Cortex of kidney (tissue), 1 donor: ENCODE measurements at places on chromosomes 6 and 20.

DNA sequence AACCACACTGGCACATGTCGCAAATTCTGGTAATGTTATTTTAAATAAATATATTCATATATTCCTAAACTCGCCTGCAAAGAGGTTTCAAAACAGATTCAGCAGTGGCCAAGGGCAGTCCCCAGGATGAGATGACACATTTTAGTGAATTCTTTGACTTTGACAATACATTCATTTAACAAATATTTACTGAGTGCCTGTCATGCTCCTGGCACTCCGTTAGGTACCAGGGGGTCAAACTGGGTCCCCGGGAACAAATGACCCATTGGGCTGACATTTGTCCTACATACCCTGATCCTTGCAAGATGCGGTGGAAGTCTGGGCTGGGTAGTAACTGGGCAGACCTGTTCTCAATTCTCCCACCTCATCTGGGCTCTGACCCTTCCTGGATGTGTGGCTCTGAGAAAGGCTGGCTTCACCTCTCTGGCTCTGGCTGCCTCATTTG is 74.9 kb downstream of the FYN start:
- no peak for DNase-seq

- no peak for DNase-seq
Observed at GRCh38 chr6:16907991-16908390, 146.7 kb upstream of the ATXN1 start.

DNA sequence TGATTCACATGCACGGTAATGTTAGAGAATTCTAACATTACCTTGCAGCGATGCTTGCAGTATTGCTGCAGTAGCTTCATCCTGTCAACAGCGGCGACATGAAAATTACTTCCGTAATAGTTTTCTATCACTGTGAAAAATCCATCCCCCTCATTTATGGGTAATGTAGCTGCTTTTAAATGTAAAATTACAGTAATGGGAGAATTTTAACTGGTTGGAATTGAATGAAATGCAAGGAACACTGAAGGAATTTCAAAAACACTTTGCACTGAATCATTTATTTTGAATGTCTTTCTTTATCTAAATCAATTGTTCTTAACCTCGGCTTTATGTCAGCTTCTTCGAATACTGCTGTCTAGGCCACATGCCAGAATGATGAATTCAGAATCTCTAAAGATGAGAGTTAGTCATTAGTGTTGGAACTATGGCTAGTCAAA is 102.4 kb upstream of the HIVEP1 start:
- no peak for DNase-seq

DNA sequence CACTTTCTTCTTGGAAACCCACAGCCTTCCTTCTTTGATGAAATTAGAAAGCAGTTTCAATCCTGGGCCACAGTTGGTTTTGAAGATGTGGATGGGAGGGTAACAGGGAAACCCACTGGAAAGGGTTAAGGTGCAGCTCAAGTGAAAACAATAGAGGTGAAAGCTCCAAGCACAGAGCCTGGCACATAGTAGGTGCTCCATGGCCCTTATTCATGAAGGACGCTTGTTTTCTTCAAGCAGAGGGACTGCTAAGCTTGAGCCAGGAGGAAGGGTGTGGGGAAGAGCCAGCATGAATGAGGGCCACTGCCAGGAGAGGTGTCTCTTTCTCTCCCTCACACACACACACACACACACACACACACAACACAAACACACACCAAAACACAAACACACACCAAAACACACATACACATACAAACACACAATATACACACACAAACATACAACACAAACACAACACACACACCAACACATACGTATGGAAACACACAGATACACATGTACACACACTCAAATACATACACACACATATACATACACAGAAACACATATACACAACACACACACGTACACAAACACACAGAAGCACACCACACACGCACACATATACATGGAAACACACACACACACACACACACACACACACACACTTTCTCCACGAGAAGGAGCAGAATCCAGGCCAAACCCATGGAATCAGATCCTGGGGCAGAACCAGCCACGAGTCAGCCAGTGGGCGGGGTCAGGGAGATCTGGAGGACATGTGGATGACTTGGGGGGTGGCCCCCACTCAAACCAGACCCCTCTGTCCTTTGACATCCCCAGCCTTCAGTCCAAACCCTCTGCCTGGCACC is 23.7 kb upstream of the RBPJL start:
- DNase-seq: no peak

- DNase-seq: no peak
Observed at GRCh38 chr20:9390441-9390840, 123.9 kb upstream of the LAMP5 start.

DNA sequence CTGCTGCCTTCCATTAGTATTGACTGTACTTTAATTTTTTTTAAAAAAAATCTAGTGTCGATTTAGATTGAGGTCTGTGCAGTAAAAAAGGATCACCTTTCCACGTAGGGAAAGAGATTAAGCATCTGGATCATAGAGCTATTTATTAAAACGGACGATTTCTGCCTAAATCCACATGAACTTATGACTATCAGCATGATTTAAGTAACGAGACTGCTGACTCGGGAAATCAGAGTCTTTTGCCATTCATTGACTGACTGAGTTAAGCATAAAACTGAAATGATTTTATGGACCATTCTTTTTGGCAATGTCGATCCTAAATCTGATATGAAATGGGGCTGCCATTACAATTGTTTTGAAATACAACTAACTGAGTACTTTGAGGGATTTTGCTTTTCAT is 261.7 kb downstream of the SAMD5 start:
- no peak for DNase-seq

- DNase-seq: no peak
Observed at GRCh38 chr6:158631678-158632537, 12.6 kb downstream of the DYNLT1 start.

GRCh38 chr6:25118038-25118437 is 161.1 kb upstream of the CARMIL1 start:
- no peak for DNase-seq

DNA sequence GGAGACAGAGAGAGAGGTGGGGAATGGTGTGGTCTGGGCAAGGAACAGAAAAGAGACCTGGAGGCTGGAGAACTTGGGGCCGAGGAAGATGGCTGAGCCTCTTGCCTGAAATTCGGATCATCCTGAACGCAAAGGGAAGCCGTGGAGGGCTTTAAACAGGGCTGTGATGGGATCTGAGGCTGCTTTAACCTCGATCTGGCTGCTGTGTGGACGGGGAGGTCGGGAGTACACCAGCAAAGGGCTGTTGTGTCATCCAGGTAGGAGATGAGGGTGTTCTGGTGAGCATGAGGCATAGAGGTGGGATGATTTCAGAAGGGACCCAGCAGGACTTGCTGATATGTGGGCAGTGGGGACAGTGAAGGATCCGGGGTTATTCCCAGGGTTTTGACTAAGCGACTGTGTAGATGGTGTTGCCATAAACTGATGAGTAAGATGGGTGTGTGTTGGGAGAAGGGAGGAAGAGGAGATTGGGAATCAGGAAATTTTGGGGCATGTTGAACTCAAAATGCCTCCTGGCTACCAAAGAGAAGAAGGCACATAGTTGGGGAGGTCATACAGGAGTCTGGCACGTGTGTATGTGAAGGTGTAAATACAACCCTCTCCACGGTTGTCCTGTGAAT is 158.5 kb downstream of the NFATC2 start:
- no peak for DNase-seq

GRCh38 chr6:113562248-113562647 is 294.9 kb upstream of the MARCKS start:
- DNase-seq: no peak

GRCh38 chr20:41440882-41441281 is 74.3 kb upstream of the EMILIN3 start:
- DNase-seq: no peak

- no peak for DNase-seq
Observed at GRCh38 chr20:23497536-23497935, 6.6 kb downstream of the CST8 start.

DNA sequence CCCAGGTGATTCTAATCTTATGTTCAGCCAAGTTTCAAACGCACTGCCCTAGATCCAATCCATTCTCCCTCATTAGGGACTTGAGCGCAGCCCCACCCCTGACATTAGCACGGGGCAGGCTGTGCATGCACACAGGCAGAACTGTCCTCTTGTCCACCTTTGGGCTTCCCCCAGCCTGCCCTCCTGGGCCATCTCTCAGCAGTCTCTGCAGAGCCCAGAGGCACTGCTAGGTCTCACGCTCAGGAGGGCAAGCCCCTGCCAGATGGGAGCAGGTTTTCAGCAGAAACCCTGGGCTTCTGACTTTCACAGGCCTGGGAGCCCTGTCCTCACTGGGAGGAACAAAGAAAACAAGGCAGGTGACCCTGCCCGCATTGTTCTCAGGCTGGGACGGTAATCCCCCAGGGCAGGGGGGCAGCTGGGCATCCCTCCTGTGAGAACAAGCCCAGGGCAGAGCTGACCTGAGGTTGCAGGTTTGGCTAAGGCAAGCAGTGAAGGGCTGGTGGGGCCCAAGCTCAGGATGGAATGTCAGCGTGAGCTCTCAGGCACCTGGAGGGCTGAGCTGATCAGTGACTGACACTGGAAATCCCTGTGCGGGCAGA is 24.5 kb downstream of the KCNK5 start:
- no peak for DNase-seq

GRCh38 chr6:74768120-74768519 is 437.7 kb downstream of the COL12A1 start:
- DNase-seq: no peak

GRCh38 chr20:38770546-38770945 is 22.3 kb downstream of the ACTR5 start:
- DNase-seq: no peak

DNA sequence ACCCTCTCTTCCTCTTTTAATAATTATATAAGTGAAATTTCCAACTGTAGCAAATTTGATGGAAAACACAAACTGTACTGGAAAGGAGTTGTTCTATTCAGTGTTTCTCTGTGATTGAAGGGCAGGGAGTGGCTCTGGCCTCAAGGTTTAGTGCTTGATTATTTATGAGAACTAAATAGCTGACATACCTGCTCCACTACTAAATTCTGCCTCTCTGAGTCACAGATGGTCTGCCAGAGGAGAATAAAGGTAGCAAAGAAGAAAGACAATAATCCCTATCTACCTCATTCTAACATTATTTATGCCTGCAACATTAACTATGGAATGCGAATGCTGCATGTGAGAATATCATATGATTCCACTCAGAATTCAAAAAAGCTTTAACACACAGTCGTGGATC is 9.3 kb downstream of the BMP5 start:
- DNase-seq: no peak

DNA sequence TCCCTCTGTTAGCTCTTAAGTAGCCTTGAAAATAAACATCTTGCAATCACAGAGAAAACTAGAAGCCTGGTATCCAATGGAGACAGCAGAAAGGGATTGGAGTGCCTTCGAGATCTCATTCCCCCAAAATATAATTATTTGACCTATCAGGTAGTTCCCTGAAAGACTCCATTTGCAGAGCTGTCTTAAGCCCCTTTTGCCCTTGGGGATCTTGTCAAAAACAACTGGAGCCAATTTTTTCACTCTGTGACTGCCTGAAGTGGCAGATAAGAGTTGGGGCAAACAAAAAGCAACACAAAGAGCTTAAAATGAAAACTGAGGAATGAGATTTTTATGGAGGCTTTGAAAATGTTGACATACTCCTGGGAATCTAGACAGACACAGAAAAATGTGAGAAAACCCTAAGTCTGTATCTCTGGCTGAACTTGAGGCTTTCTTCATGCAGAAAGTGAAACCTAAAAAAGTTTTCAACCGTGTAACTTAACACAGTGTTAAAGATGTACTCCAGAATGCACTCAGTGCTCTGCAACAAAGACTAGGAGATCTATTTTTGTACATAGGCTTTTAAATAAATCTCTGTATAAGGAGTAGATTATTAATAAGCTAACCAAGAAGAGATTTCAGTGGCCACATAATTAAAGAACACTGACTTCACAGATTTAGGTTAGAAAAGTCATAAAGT is 971.1 kb upstream of the MAN1A1 start:
- DNase-seq: no peak

DNA sequence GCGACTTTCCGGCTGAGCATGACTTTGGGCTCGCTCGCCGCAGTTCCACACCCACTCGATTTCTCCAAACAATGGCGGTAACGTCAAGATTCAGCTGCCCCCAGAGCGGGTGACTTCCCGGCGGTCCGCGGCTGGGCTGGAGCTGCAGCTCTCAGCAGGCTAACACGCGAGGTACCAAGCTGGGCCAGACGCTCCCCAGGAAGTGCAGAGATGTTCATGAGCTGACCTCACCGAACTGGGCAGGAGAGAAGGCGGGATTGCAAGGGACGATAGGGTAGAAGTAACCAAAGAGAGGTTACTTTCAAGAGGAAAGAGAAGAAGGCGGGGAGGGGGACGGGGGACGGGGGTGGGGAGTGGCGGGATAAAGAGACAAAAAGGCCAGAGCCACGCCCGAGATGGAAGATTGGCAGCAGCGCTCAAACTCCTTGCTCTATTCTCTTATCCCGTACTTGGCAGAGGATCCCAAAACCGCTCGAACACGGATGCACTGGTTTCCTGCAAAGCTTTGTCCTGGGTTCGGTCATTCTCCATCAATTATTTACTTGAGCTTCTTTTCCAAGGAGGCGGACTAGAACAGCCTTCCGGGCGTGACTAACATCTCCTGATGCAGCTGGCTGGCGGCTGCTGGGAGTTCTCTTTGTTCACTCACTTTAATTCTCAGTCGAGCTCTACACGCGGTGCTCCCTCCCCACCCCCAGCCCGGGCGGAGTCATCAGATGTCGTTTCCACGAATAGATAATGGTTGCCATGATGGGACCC is at the start of gene MTCL3:
TSS of gene MTCL3 (minus strand) at position 626 of the 759 bp plus-strand sequence.
- no peak for DNase-seq

DNA sequence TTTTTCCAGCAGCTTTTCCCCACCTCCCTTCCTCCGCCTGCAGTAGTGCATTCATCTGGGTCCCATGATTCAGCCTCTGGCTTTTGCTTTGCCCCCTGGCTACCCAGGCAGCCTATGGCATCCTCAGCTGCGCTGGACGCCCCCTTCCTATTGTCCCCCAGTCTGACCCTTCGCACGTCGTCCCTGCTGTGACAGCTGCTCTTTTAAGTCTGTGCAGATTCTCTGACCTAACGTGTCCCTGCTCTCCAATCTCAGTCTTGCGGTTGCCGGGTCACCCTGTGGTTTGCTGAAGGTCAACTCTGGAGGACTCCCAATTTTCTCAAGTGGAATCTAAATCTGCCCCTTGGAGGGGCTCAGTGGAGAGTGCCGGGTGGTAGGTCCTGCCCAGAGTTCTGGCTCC is 294.3 kb downstream of the CDC5L start:
- no peak for DNase-seq

DNA sequence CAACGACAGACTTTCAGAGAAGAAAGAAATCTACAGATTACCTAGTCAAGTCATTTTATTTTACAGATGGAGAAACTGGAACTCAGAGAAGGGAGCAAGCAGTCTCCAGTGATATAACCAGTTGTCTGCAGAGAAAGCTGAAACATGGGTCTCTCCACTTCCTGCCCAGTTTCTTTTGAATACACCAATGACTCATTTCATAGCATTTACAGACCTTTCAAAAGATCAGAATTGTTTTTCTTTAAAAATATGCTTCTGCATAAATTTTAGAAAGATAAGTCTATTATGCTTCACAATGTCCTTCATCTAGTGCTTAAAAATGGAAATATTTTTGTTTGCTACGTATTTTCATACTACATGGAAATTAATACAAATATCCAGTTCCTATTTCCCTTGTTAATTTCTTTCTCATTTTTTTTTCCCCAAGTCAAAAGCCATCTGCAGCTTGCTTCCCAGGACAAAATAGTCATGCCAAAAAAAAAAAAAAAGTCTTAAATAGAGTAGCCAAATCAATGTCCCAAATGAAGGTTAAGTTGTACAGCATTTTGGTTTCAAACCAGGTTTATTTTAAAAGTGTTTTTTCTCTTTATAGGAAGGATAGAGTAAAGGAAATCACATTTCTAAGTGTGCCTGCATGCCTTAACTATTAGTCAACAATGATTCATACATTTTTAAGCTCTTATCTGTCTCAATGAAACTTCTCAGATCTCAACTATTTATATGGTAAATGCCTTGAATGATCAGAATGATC is 36.9 kb downstream of the ARHGAP18 start:
- no peak for DNase-seq
